ENCODE measurements at places on chromosomes 6 and 20.

GRCh38 chr6:106510090-106510970, 119.0 kb downstream of the RTN4IP1 start:
- DNase-seq, result no peak

DNA sequence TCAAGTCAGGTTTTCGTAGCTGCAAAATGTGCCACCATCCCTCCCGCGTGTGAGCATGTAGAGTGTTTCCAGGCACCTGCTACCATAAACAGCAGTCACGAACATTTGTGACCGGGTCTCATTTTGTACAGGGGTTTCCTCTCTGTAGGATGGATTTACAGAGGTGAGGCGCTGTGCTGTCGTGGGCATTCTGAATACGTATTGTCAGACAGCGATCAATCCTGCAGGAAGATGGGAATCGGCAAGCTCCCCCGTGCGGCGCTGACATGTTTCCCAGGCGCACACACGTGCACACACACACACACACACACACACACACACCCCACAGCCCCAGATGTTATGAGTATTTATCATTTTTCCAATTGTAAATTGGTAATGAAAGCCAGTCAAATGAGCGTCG, 15.8 kb downstream of the ANKRD60 start:
- DNase-seq, result no peak

DNA sequence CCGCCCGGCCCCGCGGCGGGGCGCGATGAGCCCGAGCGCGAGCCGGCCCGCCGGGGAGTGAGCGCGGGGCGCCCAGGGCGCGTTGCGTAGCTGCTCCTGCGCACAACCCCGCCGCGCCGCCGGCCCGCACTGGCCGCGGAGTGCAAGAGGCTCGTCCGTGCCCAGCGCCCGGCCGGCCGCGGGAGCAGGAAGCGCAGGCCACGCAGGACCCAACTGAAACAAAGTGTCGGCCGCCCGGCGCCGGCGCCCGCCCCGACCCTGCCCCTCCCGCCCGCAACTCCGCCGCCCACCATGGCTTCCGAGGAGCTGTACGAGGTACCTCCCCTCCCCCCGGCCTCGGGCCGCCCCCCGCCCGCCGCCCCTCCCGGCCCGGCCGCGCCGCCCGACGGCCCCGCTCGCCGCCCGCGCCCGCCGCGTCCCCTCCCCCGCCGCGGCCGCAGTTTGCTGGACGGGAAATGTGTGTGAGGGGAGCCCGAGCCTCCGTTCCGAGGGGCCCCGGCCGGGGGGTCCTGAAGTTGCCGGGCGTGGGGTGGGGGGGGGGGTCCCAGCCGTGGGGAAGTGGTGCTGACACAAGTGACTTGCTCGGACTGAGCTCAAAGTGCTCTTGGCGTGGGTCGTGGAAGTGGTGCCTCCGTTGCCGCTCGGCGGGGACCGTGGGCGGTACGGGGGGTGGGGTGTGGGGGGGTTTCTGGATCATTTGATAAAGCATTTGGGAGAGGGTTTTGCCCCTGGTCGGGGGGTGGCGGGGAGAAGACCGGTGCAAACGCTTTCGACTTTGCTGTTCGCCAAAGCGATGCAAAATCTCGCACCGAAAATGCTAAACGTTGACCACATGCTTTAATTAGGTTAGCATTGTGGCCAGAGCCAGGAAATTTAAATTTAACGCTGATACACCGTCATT, 539 bp downstream of the CDYL start:
- no peak for DNase-seq

DNA sequence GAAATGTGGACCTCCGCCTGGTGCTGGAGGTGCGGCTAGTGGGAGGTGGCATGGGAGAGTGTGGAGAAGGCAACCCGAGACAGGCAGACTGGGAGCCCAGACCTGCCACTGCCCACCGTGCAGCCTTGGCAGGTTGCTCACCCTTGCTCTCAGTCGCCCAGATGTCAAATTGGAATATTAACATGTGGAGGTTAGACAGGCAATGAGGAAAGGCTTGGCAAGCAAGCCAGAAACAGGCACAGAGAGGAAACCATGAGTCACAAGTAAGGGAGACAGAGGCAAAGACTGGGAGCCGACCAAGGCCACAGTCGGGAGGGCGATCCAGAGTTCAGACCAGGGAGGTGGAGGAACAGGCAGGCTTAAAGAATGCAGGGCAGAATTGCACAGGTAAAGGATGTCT, 178.2 kb downstream of the FOXC1 start:
- no peak for DNase-seq

GRCh38 chr6:57147401-57147800, 24.7 kb upstream of the BAG2 start:
- no peak for DNase-seq

- DNase-seq, result no peak
Measured at GRCh38 chr6:36946526-36946925, 8.0 kb upstream of the PI16 start.
